ENCODE measurements at places on chromosomes 2 and 18. TPM values are rescaled to one million over a fixed set of nuclear protein-coding genes. Genes with fewer than 3 reads are reported as not detected.

- no peak overlapping the region for H3K4me3 ChIP-seq
- no peak for DNase-seq
- no peaks in the 10 kb centered on the region for H3K36me3 ChIP-seq
Measured at GRCh38 chr18:36634573-36635216, 194.1 kb downstream of the TPGS2 start.

ACKR3 gene
- polyA plus RNA-seq = 4.0 TPM

DNA sequence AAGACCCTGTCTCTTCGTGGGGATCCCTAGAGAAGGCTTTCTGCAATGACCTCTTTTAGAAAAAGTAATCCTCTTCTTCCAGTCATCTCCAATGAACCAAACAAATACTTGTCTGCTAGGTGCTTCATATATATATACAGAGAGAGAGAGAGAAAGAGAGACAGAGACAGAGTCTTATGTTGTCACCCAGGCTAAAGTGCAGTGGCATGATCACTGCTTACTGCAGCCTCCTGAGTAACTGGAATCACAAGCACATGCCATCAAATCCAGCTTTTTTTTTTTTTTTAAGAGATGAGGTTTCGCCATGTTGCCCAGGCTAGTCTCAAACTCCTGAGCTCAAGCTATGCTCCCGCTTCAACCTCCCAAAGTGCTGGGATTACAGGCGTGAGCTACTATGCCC is 18.6 kb upstream of the PKDCC start:
- DNase-seq = no peak
- no peaks in the 10 kb centered on the region for H3K4me1 ChIP-seq
- H3K27me3 ChIP-seq = no peaks in the 10 kb centered on the region
- no peak overlapping the region for H3K4me3 ChIP-seq
- no peak overlapping the region for H3K27ac ChIP-seq

IL36RN gene
- polyA plus RNA-seq = not detected

DNA sequence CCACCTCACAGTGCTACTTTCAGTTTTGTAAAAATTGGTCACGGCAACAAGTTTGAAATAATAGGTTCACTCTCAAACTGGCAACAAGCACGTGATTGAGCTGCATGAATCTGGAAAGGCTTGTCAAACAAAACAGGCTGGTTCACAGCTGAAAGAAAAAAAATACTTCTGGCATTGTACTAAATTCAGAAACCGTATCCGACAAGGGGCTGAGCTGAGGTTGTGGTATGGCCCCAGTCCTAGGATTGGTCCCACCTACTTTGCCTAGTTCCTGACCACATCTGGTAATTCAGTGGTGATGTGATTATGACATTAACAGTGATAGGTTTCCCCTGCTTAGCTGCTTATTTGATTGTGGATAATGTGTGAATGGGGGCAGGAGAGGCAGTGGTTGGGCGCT is 326.5 kb upstream of the THUMPD2 start:
- H3K36me3 ChIP-seq = no peaks in the 10 kb centered on the region
- H3K27me3 ChIP-seq = no peaks in the 10 kb centered on the region

DNA sequence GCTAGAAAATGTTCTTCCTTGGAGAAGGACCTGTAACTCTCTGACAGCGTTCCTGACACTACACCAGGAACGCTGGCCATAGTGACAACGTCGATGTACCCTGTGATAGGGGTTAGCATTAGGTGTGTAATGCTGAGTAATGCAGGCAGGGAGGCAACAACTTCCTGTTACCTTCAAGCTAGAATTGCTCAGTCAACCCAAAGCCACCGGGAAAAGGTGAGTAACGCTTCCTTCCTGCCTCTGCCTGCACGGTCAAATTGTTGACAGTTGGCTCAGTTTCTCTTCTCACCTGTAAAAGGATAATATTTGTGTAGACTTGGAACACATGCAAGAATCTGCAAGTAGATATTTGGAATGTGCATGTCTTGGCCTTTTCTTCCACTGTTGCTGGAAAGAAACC is 12.7 kb downstream of the FAM110C start:
- no peaks in the 10 kb centered on the region for H3K27me3 ChIP-seq
- peak overlapping the region; percentile 3 for H3K4me3 ChIP-seq
- H3K36me3 ChIP-seq = no peaks in the 10 kb centered on the region
- peaks cover 22% of the 10 kb centered on the region for H3K4me1 ChIP-seq
- peak; percentile 11 for DNase-seq

ZFAND2B gene
- polyA plus RNA-seq = 90.7 TPM

GRCh38 chr2:1702186-1702565 is 42.1 kb downstream of the PXDN start:
- H3K27ac ChIP-seq = no peak overlapping the region
- DNase-seq = no peak
- no peaks in the 10 kb centered on the region for H3K4me1 ChIP-seq

- H3K4me3 ChIP-seq = no peak overlapping the region
- no peak for DNase-seq
- no peak overlapping the region for H3K27ac ChIP-seq
- no peaks in the 10 kb centered on the region for H3K27me3 ChIP-seq
- H3K4me1 ChIP-seq = no peaks in the 10 kb centered on the region
Measured at GRCh38 chr2:235812185-235812665, 318.4 kb downstream of the AGAP1 start.

GRCh38 chr2:210445116-210445707 is 31.3 kb downstream of the LANCL1 start:
- H3K36me3 ChIP-seq = no peaks in the 10 kb centered on the region
- H3K27me3 ChIP-seq = no peaks in the 10 kb centered on the region
- H3K27ac ChIP-seq = no peak overlapping the region
- no peaks in the 10 kb centered on the region for H3K4me1 ChIP-seq
- H3K4me3 ChIP-seq = no peak overlapping the region

TXNL1 gene
- 52.3 TPM for polyA plus RNA-seq

DNA sequence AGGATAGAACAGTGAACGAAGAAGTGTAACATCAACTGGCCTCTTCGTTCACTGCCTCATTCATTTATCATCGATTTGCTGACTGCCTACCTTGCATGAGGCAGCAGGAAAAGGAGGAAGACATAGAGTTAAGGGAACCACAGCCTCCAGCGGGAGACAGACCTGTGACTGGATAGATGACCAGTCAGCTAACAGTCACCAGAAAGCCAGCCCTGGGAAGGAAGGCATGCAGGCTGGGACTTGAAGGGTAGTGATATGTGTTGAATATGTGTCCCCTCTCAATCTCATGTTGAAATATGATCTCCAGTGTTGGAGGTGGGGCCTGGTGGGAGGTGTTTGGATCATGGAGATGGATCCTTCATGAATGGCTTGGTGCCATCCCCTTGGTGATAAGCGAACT is 58.3 kb downstream of the CTIF start:
- H3K4me1 ChIP-seq = no peaks in the 10 kb centered on the region
- H3K27me3 ChIP-seq = no peaks in the 10 kb centered on the region
- DNase-seq = no peak
- H3K4me3 ChIP-seq = no peak overlapping the region
- H3K27ac ChIP-seq = no peak overlapping the region

DNA sequence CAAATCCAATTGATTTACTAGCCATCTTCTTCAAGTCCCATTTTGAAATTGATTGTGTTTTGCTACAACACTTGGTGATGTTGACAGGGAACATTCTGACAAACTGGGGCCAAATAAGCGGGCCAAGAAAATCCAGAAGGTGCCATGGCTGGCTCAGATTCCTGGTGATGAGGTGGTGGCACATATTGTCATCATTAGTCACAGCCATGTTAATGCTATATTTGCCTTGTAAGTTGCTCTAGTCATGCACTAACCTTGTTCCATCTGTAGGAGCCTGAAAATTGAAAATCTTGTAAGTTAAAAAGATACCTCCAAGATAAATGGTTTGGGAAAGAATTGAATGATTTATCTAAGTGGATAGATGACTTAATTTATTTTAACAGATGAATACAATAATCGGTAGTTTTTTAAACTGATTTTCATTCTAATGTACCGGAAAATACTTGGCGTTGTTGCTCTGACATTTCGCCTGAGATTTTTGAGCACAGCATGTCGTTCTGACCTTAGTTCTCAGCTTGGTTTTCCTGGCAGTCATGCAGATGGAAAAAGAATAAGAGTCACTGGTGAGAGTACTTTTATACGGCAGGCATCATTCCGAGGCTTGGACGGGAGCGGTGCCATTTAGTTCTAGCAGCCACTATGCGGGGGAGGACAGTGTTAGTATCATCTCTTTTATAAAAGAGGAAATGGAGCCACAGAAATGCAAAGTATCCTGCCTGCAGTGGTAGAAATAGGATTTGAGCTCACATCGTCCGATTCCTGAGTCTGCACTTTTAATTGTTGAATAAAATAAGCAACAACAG is 133.9 kb downstream of the ZNF532 start:
- H3K36me3 ChIP-seq = no peaks in the 10 kb centered on the region
- no peaks in the 10 kb centered on the region for H3K27me3 ChIP-seq
- no peak overlapping the region for H3K4me3 ChIP-seq
- H3K27ac ChIP-seq = no peak overlapping the region

DNA sequence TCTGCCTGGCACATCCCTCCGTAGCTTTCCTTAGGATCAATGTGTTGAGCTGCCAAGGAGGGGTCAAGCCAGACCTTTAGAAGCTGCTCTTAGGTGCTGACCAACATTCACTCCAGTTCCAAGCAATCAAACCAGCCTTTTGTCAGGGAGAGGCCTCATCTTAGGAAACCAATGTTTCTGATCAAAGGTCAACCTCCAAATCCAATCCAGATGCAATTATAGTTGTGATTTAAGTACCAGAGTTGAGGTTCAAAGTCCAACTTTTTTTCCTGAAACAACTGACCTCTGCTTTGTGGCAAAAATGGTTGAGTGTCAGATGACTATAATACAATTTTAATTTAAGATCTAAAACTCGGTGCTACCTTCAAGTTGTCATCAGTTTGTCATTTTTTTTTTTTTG is 303.4 kb downstream of the ALK start:
- H3K4me1 ChIP-seq = no peaks in the 10 kb centered on the region
- DNase-seq = no peak
- H3K27me3 ChIP-seq = no peaks in the 10 kb centered on the region
- H3K27ac ChIP-seq = no peak overlapping the region
- no peaks in the 10 kb centered on the region for H3K36me3 ChIP-seq
- H3K4me3 ChIP-seq = no peak overlapping the region

GRCh38 chr2:177549171-177549570 is 156.6 kb downstream of the AGPS start:
- H3K36me3 ChIP-seq = peaks cover 4% of the 10 kb centered on the region
- no peaks in the 10 kb centered on the region for H3K4me1 ChIP-seq
- H3K27me3 ChIP-seq = no peaks in the 10 kb centered on the region
- H3K4me3 ChIP-seq = no peak overlapping the region
- no peak overlapping the region for H3K27ac ChIP-seq

GRCh38 chr2:241064008-241064801 is 37.9 kb downstream of the MTERF4 start:
- peak; percentile 40 for DNase-seq
- no peak overlapping the region for H3K4me3 ChIP-seq
- no peaks in the 10 kb centered on the region for H3K27me3 ChIP-seq
- H3K27ac ChIP-seq = no peak overlapping the region

CXCR1 gene
- not detected for polyA plus RNA-seq

ERICH2 gene
- not detected for polyA plus RNA-seq

- no peaks in the 10 kb centered on the region for H3K36me3 ChIP-seq
- H3K4me3 ChIP-seq = no peak overlapping the region
Measured at GRCh38 chr2:241563981-241564595, 5.5 kb downstream of the BOK start.

- DNase-seq = no peak
- no peaks in the 10 kb centered on the region for H3K36me3 ChIP-seq
- no peaks in the 10 kb centered on the region for H3K4me1 ChIP-seq
- no peaks in the 10 kb centered on the region for H3K27me3 ChIP-seq
Measured at GRCh38 chr2:152350155-152350679, 15.2 kb downstream of the FMNL2 start.

GRCh38 chr18:68376926-68377325 is 338.0 kb downstream of the TMX3 start:
- no peaks in the 10 kb centered on the region for H3K27me3 ChIP-seq
- no peak for DNase-seq
- H3K36me3 ChIP-seq = no peaks in the 10 kb centered on the region
- H3K4me3 ChIP-seq = no peak overlapping the region
- no peak overlapping the region for H3K27ac ChIP-seq
- no peaks in the 10 kb centered on the region for H3K4me1 ChIP-seq

DNA sequence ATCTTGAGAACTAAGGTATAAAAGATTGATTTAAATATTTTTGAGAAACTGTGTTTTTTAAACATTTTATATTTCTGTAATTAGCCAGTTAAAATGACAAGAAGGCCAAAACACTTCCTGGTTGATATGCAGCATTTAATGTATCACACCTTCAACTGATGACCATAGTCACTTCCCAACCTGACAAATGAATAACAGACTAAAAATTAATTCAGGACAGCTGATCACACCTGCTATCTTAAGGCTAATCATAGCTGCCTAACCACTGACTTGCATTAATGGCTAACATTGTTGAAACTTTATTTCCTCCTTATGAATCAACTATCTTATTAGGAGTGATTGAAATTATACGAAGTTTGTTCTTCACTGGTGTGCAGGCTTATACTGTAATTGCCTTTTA is 125.8 kb upstream of the MSTN start:
- no peak overlapping the region for H3K4me3 ChIP-seq
- H3K27me3 ChIP-seq = no peaks in the 10 kb centered on the region

- H3K27ac ChIP-seq = no peak overlapping the region
- no peaks in the 10 kb centered on the region for H3K4me1 ChIP-seq
- DNase-seq = no peak
Measured at GRCh38 chr18:69723434-69723833, 224.2 kb downstream of the CD226 start.

NTSR2 gene
- polyA plus RNA-seq = not detected

DNA sequence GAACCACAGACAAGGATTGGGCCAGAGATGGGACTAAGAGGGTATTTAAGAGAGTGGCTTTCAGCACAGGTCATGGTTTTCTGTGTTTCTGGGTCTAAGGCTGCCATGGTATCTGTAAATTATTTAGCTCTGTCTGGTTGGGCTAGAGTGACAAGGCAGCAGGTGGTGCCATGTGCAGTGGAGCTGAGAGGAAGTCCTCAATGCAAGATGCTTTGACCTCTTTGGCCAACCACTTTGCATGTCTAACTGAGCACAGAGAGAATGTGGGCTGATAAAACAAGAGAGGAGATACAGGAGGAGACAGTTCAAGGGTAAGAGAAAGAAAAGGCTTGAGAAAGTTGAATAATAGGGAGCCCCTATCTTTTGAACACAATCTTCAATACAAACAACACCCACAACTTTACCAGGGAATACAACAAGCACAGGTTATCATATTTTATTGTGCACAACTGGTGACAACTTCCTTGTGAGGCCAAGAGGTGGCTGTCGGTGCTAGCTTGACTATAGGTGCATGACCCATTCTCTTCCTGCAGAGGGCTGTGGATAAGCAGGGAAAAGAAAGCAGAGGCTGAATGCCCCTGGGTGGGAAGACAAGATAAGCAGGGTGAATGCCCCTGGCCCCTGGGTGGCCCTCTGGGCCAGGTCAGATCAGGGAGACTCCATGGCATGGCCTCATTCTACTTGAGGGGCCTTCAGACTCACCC is 12.3 kb downstream of the FLACC1 start:
- H3K27ac ChIP-seq = no peak overlapping the region
- H3K4me3 ChIP-seq = no peak overlapping the region
- no peaks in the 10 kb centered on the region for H3K36me3 ChIP-seq
- no peaks in the 10 kb centered on the region for H3K27me3 ChIP-seq
- no peaks in the 10 kb centered on the region for H3K4me1 ChIP-seq
- DNase-seq = no peak

GRCh38 chr18:6605115-6605869 is 124.2 kb upstream of the ARHGAP28 start:
- no peaks in the 10 kb centered on the region for H3K27me3 ChIP-seq
- no peaks in the 10 kb centered on the region for H3K4me1 ChIP-seq
- no peak overlapping the region for H3K27ac ChIP-seq
- H3K36me3 ChIP-seq = no peaks in the 10 kb centered on the region
- no peak for DNase-seq

- no peaks in the 10 kb centered on the region for H3K27me3 ChIP-seq
- peaks cover 37% of the 10 kb centered on the region for H3K4me1 ChIP-seq
- H3K36me3 ChIP-seq = no peaks in the 10 kb centered on the region
- no peak overlapping the region for H3K27ac ChIP-seq
- DNase-seq = no peak
- H3K4me3 ChIP-seq = no peak overlapping the region
Measured at GRCh38 chr2:47899915-47900816, 6.1 kb downstream of the FBXO11 start.

Measured in naive thymus-derived CD4-positive, alpha-beta T cell (primary cell).